ENCODE measurements at places on chromosomes 3 and 15.

DNA sequence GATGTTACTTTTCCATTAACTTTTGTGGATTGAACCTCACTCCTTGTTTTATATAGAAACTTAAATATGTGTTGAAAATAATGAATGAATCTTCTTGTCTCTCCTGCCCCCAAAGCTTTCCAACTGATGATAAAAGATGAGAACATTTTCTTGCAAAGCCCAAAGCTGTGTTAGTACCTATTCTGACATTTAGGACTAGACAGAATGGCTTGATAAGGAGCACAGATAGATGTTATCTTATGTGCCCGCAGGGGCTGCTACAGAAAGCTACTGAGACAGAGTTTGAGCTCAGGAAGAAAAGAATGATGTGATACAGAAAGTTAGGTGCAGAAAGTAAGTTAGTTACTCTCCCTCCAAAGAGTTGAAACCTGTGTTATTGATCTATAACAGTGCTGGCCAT is 109.4 kb upstream of the ATP11B start:
- DNase-seq = no peak

DNA sequence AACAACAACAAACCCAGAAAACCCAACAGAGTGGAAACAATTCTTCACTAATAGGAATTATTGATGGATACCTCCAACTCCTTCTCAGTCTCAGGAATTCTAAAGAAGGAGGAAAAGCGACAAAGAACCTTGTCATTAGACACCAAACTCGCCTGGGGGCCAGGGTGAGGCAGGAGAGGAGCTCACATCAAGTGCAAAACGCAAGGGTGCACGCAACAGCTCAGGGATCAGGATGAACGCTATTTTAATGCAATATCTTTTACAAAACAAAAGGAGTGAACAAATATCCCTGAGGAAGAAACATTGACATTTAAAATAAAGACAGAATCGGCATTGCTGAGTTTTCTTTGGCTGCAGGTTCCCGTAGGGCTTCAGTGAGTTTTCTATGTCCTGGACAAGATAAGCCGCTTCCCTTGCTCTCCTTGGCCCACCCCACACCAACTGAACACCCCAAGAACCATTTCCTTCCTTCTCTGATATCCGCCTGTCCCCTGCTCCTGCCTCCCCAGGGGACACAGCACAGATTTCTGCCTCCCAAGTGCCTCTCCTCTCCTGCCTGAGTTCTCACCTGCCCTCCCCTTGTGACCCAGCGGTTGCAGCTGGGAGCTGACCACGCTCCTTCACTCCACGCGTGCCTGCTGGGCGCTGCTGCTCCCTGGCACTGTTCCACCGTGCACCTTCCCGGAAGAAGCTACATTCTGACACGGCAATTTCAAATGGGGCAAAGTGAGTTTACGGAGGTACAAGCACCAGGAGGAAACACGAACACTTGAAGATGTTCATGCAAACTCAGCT is 63.0 kb downstream of the ATP10A start:
- DNase-seq = no peak

DNA sequence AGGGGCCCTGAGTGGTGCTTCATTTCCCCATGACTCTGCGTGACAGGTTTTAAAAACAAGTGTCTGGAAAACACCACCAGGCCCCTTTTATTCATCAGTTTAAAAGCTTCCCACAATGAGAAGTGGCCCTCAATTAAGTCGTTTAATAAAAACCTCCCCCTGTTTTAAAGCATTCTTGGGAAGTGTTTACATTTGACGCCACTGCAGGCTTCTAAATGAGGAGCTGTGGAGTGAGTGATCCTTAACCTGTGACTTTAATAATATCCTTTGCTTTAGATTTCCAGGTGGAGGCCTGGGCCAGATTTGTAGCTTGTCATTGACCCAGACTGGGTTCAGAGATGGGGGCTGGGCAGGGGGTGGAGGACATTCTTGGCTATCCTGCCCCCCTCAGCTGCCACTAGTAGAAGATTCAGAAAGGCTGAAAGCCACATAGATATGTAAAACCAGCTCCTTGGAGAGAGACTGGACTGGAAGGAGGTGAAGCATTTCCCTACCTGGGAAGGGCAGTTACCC is 11.3 kb downstream of the CGNL1 start:
- DNase-seq = no peak

GRCh38 chr3:140203510-140203909 is 268.5 kb downstream of the CLSTN2 start:
- no peak for DNase-seq

DNA sequence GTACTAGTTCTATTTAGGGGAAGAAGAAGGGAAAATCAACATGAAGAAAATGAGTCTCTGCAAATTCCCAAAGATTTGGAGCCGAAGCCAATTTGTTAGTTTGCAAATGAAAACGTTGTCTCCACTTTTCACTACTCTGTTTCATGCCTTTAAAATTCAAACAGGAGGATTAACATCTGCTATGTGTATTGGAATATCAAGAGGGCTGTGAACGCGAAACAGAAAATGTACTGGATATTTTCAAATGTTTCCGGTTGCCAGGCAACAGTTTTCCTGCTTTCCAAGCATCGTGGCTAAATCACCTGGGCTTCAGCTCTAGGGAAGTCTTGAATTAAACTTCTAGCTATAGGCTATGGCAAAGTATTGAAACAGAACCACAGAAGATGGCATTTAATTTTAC is 172.8 kb downstream of the KCNMB2 start:
- no peak for DNase-seq

- DNase-seq = no peak
Observed at GRCh38 chr3:24829011-24829581, 334.4 kb upstream of the THRB start.

GRCh38 chr3:169594402-169594801 is 69.1 kb downstream of the MECOM start:
- no peak for DNase-seq

GRCh38 chr15:45048794-45049631 is 26.0 kb downstream of the SORD start:
- DNase-seq = no peak

DNA sequence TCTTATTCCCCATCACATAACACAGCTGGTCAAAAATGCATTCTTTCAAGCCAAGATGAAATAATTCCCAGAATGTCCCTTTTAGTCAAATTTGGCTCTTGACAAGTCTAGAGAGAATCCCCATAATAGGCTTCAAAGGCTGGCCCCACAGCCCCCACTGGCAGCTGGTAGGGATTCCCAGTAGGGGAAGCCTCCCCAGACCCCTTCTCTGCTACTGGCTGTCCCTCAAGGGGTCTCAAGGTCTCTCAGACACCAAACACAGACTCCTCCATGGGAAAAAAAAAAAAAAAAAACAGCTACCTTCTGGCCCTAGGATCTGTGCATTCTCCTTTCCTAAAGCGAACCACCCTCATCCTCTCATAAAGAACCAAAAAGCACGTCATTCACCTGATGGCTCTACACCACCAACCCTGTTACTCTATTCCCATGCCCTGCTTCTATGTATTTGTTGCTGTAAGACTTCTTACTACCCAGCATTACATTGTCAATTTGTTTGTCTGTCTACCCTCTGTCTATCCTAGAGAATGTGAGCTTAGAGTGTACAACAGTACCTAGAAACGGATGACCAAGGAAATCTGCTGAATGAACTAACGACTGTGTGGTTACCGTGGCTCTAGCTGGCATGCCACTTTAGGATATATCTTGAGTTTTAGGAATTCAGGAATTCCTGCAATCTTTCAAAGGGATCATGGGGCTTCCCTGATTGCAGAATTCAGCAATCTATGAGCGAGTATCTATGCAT is 164.1 kb upstream of the NSMCE3 start:
- no peak for DNase-seq

- no peak for DNase-seq
Observed at GRCh38 chr3:141500397-141500796, 13.6 kb downstream of the RASA2 start.

GRCh38 chr3:70726096-70726938 is 413.9 kb upstream of the MDFIC2 start:
- DNase-seq = no peak

GRCh38 chr15:101359365-101359947 is 64.4 kb upstream of the SNRPA1 start:
- DNase-seq = no peak

GRCh38 chr3:151639418-151639740 is 94.3 kb upstream of the AADACL2 start:
- no peak for DNase-seq

GRCh38 chr3:16089521-16089920 is 85.0 kb upstream of the GALNT15 start:
- no peak for DNase-seq

- DNase-seq = no peak
Observed at GRCh38 chr3:123568034-123568433, 16.8 kb downstream of the HACD2 start.

DNA sequence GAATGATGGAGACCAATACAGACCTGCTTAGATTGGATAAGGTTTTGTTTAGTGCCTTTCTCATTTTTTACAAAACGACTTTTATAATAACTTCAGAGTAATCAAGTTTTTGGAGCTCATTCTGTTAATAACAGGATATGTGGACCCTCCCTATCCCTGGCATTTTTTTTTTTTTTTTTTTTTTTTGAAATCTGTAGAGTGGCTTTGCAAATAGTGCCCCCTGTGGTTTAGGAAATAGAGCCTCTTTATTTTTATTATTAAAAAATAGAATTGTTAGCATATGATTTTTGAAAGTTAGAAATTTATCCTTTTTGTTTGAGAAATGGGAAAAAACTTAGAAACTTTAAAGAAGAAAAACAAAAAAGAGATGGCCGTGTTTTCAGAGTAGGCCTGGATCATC is 11.4 kb downstream of the SKIL start:
- DNase-seq = peak; percentile 2

- no peak for DNase-seq
Observed at GRCh38 chr3:69145688-69146087, 23.3 kb upstream of the LMOD3 start.

DNA sequence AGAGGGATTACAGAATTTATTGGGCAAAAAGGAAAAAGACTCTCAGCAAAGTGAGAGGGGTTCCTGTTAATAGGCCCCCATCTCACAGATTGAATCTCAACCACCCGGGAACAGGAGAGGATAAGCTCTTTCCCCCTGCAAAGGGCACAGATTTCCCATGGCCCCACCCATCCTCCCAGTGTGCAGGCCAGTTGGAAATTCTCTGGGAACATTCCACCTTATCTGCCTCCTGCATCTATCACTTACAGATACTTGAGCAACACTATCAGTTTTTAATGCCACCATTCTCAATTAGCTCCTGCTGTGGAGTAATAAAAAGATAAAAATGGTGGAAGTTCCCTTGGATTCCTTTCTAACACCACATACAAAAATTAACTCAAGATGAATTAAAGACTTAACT is 350.0 kb upstream of the BCHE start:
- no peak for DNase-seq

DNA sequence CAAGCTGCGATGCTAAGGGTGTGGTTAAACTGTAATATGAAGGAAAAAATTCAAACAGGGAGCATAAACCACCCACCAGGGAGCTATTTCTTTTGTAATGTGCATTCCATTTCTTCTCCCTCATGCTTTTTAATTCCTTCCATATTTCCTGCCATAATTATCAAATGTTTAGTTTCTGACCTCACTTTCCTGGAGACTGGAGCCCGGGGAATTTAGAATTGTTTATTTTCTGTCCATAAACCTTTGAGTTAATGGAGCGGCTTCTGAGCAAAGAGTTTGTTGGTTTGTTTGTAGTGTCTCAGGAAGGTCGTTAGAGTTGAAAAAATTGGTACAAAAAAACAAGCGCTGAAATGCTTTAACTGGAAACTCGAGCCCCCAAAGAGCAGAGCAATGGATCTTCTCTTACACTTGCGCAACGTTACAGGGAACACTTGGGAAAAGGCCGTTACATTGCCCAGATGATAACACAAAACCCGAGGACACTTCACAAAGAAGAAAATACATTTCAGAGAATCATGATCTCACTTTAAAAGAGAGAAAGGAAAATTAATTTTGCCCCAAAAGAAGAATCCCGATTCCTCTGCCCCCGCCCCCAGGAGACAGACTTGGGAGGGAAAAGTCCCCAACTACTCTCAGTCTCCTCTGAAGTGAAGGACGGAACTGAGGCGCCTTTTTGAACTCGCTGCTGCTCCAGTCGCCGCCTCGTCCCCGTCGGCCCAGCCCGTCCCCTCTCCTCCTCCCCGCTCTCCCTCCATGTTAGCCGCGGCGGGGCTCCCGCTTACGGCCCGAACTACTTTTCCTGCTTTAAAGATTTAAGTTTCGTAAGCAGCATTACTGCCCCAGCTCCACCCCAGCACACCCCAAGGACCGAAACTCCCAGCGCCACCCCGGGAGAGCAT is 842 bp downstream of the FSTL1 start:
- no peak for DNase-seq

DNA sequence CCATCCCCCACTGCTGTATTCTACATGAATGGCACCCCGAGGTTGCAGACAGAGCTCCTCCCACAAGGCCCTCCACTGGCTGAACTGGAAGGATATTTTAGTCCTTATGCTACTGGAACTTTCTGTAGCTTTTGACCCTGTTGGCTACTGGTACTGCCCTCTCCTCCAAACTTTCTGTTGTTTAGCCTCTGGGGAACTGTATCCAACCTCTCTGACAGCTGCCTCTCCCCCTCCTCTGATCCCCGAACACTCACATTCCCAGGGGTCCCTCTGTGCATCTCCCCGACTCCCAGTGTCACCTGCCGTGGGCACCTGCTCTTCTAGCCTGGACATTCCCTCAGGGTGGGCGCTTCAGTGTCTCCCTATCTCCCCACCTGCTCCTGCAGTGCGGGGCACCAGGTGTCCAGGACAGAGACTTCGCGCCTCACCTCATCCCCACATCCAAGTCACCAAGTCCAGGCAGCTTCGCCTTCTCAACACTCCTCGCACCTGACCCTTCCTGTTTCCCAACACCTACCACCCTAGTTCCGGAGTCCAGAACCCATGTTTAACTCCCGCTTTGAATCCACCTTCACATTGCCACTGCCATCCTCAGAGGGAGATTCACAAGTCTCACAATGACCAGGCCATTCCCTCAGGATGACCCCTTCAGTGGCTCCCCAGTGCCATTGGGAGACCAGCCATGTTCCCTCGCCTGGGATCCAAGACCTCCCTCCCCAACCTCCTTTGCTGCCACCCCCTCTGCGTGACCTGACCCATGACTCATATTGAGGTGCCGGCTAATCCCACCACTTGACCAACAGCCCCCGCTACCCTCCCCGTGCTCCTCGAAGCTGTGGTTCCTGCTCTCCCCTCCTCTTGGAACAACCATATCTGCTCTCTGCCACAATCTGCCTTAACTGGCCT is 34.2 kb downstream of the BDH1 start:
- DNase-seq = no peak

GRCh38 chr15:72902245-72902918 is 118.8 kb upstream of the ADPGK start:
- no peak for DNase-seq

- DNase-seq = no peak
Observed at GRCh38 chr15:56919609-56920366, 1.3 kb downstream of the TCF12 start.

GRCh38 chr3:100227511-100227921 is 33.3 kb upstream of the TBC1D23 start:
- no peak for DNase-seq

GRCh38 chr3:168865022-168865551 is 769.4 kb upstream of the GOLIM4 start:
- no peak for DNase-seq

- DNase-seq = no peak
Observed at GRCh38 chr3:161035711-161036110, 69.4 kb downstream of the B3GALNT1 start.

- DNase-seq = no peak
Observed at GRCh38 chr3:10594915-10595314, 89.5 kb upstream of the ATP2B2 start.

GRCh38 chr15:69500339-69500738 is 47.7 kb downstream of the RPLP1 start:
- no peak for DNase-seq
